Progenitor cell of endocrine pancreas (in vitro differentiated cells): ENCODE measurements at places on chromosomes 11 and 22. TPM values are rescaled to one million over a fixed set of nuclear protein-coding genes. Genes with fewer than 3 reads are reported as not detected.

Gene NRXN2
- total RNA-seq: 0.17 and 0.60 TPM in 2 replicates

GRCh38 chr11:108160970-108161566 lies 39.7 kb downstream of the ACAT1 start:
- H3K27ac ChIP-seq: no peak overlapping the region
- no peak overlapping the region for H3K4me3 ChIP-seq
- no peak for DNase-seq
- peaks cover 12% of the 10 kb centered on the region for H3K36me3 ChIP-seq

GRCh38 chr22:27086080-27087044 lies 429.0 kb downstream of the MIAT start:
- H3K4me1 ChIP-seq: no peaks in the 10 kb centered on the region
- H3K36me3 ChIP-seq: no peaks in the 10 kb centered on the region
- H3K27me3 ChIP-seq: peaks cover 31% of the 10 kb centered on the region

GRCh38 chr11:32176223-32176934 lies 85.5 kb downstream of the RCN1 start:
- peaks cover 7% of the 10 kb centered on the region for H3K4me1 ChIP-seq
- H3K36me3 ChIP-seq: no peaks in the 10 kb centered on the region
- peaks cover 31% of the 10 kb centered on the region for H3K27me3 ChIP-seq
- no peak overlapping the region for H3K4me3 ChIP-seq
- DNase-seq: peak; percentile 80

DNA sequence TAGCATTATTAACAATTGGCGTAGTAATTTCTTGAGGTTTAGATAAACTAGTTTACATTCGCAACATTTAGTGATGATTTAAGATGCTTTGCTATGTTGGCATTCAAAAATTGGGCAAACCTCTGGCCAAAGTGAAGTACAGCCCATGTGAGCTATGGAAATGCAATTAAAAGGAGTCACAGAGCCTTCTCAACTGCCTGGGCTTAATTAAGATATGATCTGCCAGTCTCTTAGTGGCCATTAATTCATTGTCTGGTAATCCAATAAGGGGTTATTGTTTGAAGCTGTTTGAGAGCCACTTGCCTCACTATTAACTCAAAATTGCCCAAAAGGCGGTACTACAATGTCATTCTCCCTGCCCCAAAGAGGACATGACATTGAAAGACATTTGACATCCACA lies 608.9 kb downstream of the NTM start:
- DNase-seq: no peak
- no peaks in the 10 kb centered on the region for H3K4me1 ChIP-seq
- H3K4me3 ChIP-seq: no peak overlapping the region
- no peaks in the 10 kb centered on the region for H3K36me3 ChIP-seq
